Airway epithelial cell (primary cell): ENCODE measurements at places on chromosomes 5 and 9. TPM values are rescaled to one million over a fixed set of nuclear protein-coding genes. Genes with fewer than 3 reads are reported as not detected.

The IFNA21 gene
- total RNA-seq, result not detected in 2 replicates

The PCDHB9 gene
- 0.07 TPM in 1 of 2 replicates, not detected in the other for total RNA-seq

The CER1 gene
- not detected in 2 replicates for total RNA-seq

The FRRS1L gene
- 0.07 TPM in 1 of 2 replicates, not detected in the other for total RNA-seq

The LCN12 gene
- not detected in 2 replicates for total RNA-seq

The PCDHGB5 gene
- total RNA-seq, result 6.1 and 7.2 TPM in 2 replicates

The NUDT12 gene
- total RNA-seq, result 11.2 and 13.8 TPM in 2 replicates

The SMU1 gene
- 13.7 and 17.0 TPM in 2 replicates for total RNA-seq

The ATP10B gene
- total RNA-seq, result 3.1 and 3.9 TPM in 2 replicates

The RNF183 gene
- total RNA-seq, result 0.21 TPM in 1 of 2 replicates, not detected in the other

The SPARC gene
- 129 and 176 TPM in 2 replicates for total RNA-seq

The PCDHGA11 gene
- total RNA-seq, result 3.3 and 5.2 TPM in 2 replicates

The MFAP3 gene
- total RNA-seq, result 14.6 and 24.5 TPM in 2 replicates

The LCNL1 gene
- total RNA-seq, result not detected in 2 replicates

The TAF11L10 gene
- total RNA-seq, result not detected in 2 replicates

The DMRT3 gene
- total RNA-seq, result not detected in 2 replicates

The FIBCD1 gene
- total RNA-seq, result 0.19 and 0.56 TPM in 2 replicates

The DDX46 gene
- 25.2 and 27.1 TPM in 2 replicates for total RNA-seq

The HMHB1 gene
- total RNA-seq, result not detected in 2 replicates

The HSD17B3 gene
- total RNA-seq, result 0.93 and 1.6 TPM in 2 replicates

The ZNF454 gene
- 0.51 and 1.1 TPM in 2 replicates for total RNA-seq

The OMD gene
- not detected in 2 replicates for total RNA-seq

The TUSC1 gene
- total RNA-seq, result 20.3 and 21.8 TPM in 2 replicates

The NR2F1 gene
- total RNA-seq, result 0.78 and 1.2 TPM in 2 replicates

The FAM221B gene
- not detected in 2 replicates for total RNA-seq

The ZNF879 gene
- total RNA-seq, result 1.3 and 2.4 TPM in 2 replicates

The CLIC3 gene
- 179 and 203 TPM in 2 replicates for total RNA-seq
